ENCODE measurements at places on chromosomes 5 and 9.

DNA sequence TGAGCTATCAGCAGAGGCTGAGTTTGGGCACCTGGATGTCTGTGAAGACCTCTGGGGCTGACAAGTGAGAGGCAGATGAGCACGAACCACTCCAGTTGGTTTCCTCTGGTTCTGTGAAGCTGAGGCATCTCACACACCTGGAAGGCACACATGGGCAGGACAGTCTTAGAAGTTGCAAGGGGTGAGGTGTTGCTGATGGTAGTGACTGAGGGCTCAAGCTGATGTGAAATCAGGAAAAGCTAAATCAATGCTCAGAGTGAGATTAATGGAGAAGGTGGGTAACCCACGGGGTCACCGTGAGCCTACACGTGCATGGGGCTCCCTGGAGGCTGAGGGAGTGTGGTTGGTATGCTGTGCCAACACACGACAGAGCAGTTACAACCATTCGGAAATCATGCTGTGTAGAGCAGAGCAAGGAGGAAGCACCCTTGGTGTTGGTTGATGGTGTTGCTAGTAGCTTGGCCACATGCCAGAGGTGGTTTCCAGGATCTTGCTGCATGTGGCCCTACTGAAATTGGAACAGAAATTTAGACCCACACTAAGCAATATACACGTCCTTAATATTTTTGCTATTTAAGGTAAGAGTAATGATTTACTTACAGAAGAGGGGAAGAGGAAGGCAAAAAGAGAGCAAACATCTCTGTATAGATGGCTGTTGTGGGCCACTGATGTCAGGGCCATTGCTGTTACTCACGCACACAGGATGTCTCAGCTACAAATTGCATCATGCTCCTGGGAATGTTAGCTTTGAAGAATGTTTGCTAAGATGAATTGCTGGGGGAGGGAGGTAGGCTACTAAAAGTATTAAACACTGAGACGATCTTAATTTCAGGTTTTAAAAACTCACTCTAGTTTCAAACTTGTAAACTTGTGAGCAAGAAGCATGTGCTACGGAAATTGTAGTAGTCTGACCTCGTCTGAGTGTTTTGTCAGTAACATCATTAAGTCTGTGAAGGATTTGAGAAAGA is 170.5 kb downstream of the ARHGEF28 start:
- peak; percentile 56 for DNase-seq

GRCh38 chr5:122978068-122978467 is 58.5 kb downstream of the PPIC start:
- no peak for DNase-seq

DNA sequence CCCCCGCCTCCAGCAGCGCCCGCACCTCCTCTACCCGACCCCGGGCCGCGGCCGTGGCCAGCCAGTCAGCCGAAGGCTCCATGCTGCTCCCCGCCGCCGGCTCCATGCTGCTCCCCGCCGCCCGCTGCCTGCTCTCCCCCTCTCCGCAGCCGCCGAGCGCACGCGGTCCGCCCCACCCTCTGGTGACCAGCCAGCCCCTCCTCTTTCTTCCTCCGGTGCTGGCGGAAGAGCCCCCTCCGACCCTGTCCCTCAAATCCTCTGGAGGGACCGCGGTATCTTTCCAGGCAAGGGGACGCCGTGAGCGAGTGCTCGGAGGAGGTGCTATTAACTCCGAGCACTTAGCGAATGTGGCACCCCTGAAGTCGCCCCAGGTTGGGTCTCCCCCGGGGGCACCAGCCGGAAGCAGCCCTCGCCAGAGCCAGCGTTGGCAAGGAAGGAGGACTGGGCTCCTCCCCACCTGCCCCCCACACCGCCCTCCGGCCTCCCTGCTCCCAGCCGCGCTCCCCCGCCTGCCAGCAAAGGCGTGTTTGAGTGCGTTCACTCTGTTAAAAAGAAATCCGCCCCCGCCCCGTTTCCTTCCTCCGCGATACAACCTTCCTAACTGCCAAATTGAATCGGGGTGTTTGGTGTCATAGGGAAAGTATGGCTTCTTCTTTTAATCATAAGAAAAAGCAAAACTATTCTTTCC is 19.3 kb downstream of the CDKN2A start:
- peak; percentile 90 for DNase-seq

DNA sequence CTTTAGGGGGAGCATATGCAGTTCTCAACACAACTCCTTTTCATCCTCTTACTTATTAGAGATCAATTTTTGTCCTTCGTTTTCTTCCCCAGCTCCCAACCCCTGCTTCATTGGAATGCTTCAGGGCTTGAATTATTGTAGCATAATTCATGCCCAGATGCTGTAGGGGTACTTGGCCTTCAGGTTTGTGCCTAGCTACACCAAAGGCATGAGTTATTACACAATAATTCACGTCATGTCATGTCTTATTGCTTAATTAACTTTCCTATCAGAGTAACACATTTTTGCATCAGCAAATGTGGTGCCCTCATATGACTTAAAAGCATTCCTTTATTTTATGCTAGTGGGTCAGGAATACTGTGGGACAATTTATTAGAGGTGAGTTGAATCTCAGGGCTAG is 507.2 kb downstream of the NFIB start:
- no peak for DNase-seq

- DNase-seq: no peak
Measured at GRCh38 chr5:64318175-64318574, 152.5 kb downstream of the RNF180 start.

GRCh38 chr5:35903631-35904203 is 34.7 kb downstream of the CAPSL start:
- DNase-seq: no peak

- DNase-seq: no peak
Measured at GRCh38 chr5:94285984-94286383, 332.4 kb downstream of the KIAA0825 start.

DNA sequence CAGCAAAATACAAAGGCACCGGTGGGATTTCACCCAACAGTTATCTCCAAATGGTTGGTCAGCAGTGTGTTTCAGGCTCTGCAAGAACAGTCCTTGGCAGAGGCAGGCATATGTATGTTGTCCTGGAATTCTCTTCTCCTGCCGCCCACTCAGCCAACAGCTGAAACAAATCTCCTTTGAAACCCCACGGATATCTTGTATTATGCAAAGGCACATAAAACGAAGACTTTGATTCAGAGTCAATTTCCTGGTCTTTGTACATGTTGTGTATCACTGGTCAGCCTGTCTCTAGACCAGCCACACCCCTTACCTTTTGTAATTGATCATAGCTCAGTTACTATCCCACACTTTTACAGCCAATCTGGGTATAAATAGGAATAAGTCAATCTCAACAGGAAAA is 29.2 kb downstream of the FREM1 start:
- no peak for DNase-seq

- DNase-seq: no peak
Measured at GRCh38 chr5:120405286-120405864, 58.7 kb upstream of the PRR16 start.

GRCh38 chr5:157137691-157138090 is 5.0 kb downstream of the MED7 start:
- no peak for DNase-seq

DNA sequence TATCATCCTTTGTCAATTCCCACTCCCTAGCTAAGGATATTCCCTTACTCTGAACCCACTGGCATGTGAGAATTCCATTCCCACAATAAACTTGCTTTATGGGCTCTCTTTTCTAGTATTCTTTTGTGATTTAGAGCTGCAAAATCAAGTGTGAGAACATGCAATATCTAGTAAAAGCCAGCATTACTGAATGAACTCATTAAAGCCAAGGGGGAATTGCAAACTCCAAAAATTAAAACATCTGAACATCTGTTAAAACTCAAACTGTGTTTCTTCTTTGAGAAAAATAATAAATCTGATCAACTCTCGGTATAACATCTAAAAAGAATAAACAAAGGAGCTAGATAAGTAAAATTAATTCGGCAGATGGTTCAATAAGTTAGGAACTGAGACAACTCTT is 53.1 kb upstream of the MPDZ start:
- no peak for DNase-seq

GRCh38 chr5:160978944-160979343 is 126.9 kb upstream of the ATP10B start:
- DNase-seq: no peak

DNA sequence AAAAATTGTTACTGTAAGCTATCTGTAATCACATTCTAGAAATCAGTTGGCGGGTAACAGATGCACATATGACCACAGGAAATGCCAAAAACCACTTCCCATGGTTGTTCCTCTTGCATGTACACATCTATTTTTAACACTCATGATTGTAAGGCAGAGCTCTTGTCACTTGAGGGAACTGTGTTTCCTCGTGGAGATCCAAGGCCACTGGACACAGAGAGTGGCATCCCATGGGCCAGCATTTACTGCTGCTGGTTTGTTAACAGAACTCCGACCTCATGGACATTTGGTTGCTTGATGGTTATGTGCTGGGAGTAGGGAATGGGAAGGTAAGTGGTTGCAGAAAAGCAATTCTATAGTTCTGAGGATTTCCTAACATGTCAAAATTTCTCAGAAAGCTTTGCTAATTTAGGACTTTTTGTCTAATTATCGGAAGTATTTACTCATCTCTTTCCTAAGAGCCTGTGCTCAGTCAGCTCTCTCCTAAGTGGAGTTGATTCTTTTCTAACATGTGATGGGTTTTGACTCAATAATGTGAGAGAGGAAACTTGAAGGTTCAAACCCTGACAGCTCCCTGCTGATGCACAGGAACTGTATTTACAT is 202.0 kb upstream of the NR3C1 start:
- no peak for DNase-seq

GRCh38 chr5:126924331-126925033 is 105.9 kb downstream of the MARCHF3 start:
- DNase-seq: no peak

GRCh38 chr5:173625673-173626504 is 9.4 kb upstream of the BOD1 start:
- peak; percentile 34 for DNase-seq

DNA sequence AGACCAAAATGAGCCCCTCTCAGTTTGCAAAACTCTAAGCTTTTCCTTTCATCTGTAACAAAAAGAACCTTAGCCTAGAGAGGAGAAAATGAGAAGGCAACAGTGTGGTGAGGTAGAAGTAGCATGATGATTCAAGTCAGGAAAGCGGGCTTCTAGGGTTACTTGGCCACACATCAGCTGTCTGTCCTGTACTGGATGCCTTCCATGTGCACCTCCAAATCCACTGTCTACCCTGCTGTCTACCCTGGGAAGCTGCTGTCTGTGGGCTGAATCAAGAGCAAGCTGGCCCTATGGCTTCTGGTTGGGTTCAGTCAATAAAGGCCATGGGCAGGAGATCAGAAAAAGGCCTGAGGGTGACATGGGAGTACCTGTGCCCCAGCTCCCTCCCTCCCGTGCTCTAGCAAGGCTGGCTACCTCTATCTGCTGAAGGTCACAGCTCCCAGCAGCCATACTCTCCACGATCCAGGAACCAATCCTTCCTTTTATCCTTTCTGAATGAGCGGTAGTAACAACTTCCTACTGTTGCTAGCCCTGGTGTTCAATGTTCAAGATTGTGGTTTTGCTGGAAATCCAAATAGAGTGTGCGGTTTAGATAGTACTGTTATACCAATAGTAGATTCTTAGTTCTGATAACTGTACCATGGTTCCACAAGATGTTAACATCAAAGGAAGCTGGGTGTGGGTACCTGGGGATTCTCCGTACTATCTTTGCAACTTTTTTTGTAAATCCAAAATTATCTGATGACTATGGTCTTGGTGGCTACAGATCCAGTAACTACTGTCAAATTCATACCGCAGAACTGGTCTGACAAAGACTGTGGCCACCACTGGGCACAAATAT is 191.0 kb downstream of the ESM1 start:
- no peak for DNase-seq

DNA sequence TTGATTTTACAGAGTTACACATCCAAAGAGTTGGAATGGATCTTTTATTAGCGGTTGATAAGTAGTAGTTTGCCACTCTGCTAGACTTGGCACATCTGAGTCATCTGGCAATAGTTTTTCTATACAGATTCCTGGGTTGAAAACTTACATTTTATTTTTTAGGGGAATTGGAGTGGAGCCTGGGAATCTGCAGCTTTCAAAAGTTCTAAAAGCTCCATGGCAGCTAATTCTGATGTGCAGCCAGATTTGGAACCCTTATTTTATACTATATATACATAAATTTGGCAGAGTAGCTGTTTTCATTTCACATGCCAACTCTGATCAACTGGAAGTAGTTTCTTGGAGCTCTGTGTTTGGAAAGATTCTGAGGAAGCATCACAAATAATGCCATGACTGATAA is 715.5 kb downstream of the TLR4 start:
- DNase-seq: no peak

DNA sequence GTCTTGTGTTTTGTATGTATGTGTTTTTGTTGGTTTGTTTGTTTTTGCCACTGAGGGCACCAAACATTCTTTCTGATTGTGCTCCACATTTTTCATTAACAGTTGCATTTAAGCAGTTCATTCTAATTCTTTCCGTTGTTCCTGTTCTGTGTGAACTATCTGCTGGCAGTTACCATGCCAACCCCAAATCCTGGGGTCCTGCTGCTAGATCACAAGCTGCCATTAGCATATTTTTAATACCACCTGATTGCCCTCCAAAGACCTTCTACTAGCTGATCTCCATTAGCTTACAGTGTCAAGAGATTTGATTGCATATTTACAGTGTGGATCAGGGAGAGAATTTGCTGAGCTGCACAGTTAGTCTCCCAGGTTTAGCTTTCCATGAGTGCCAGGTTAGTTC is 40.6 kb upstream of the STARD4 start:
- peak; percentile 43 for DNase-seq

DNA sequence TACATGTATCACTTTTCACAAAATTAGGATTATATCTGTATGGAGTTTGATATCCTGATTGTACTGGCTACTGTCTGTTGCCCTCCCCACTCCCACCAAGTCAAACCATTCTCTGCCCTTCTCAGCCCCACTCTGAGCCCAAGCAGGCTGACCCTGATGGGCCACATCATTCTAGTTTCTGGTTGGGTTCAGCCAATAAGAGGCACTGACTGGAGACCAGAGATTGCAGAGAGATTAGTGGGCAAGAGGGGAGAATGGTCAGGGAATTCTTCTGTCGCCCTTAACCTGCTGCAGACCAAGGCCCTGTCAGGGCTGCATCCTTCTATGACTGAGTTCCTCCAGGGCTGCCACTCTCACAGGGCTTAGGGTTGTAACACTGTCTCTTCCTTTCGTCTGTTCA is 2.7 kb downstream of the HSPB3 start:
- no peak for DNase-seq

DNA sequence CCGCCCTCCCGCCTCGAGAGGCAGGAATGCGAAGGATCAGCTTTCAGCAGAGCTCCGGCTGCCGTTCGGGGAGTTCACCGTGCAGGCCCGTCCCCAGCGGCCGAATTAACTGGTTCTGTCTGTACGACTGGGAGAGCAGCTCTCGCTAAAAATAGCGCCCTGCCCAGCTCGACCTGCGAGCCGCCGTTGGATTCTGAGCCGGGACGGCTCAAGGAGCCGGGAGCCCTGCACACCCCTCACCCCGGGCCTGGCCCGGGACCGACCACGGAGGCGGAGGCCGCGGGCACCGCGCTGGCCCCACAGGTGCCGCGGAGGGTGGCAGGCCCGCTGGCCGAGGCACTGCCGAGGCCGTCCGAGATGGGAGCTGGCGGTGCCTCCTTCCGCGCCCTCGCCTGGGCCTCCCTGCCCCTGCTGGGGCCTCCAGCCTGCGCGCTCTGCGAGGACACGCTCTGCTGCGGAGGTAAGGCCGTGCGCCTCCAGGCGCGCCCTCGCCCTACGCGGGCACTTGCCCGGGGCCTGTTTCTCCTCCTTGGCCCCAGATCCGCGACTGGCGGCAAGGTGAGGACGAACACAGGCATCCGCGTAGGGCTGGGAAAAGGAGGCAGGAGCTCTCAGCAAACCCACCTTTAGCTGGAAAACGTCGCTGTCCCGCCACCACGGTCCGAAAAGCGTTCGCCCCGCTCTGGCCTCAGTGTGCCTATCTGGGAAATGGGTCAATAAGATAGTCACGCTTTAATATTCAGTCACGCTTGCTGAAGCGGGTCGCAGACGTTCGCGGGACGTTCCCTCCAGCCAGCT is 53.1 kb upstream of the DAB2IP start:
- DNase-seq: peak; percentile 97
